ENCODE measurements at places on chromosomes 5 and 9.

DNA sequence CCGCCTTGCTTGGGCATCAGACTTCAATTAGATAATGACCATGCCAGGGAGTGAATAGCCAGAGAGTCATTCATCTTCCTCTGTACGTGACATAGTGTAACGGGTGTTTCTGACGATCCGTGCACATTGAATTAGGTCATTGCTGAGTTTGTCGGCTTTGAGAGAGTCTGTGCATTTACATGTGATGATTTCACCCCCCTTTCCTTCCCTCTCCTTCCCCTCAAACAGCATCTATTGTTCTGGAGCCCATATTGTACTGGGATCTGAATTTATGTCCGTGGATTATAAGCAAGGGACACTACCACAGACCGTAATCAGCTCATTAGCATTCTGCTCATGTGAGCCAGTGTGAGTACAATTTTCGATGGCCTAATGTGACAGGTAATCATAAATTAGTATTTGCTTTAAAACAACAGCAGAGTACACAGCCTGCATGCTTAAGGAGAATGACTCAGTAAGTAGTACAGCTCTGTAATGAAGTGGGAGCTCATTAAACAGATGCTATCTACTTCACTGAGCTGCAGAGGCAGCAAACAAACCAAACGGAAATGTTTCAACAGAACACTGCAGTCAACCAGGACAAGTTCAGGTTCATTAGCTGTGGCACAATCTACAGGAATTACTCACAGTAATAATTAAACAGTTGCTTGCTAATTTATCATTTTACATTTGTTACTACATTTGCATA is 302.1 kb downstream of the CSNK1G3 start:
- peak; percentile 17 for DNase-seq

DNA sequence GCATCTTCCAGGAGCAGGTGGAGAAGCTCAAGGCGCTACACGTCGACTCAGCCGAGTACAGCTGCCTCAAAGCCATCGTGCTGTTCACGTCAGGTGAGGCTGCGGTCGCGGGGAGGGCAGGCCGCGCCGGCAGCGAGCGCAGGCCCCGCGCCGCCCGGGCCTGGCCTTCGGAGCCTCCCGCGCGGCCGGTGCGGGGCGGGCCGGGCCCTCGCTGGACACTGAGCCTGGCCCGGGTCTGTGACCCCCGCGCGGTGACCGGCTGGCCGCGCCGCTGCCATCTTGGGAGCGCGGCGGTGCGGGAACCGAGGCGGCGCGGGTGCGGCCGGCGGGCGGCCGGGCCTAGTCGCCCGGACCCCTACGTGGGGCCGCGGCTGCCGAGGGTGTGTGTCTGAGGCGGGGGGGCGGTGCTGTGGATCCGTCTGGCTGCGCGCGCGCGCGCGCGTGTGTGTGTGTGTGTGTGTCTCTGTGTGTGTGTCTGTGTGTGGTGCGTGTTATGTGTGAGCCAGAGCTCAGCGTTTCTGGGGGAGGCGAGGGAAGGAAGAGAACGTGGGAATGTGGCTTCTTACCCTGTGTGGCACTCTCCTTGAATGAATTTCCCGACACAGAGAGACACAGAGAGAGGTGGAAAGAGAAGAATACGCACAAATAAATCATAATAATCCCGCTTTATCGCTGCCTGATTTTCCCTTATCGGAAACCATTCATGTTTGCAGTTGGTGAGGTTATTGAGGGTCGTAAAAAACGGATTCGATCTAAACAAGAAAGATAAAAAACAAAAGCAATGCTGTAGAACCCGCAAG is 5.5 kb downstream of the NR2F1 start:
- DNase-seq, result no peak

DNA sequence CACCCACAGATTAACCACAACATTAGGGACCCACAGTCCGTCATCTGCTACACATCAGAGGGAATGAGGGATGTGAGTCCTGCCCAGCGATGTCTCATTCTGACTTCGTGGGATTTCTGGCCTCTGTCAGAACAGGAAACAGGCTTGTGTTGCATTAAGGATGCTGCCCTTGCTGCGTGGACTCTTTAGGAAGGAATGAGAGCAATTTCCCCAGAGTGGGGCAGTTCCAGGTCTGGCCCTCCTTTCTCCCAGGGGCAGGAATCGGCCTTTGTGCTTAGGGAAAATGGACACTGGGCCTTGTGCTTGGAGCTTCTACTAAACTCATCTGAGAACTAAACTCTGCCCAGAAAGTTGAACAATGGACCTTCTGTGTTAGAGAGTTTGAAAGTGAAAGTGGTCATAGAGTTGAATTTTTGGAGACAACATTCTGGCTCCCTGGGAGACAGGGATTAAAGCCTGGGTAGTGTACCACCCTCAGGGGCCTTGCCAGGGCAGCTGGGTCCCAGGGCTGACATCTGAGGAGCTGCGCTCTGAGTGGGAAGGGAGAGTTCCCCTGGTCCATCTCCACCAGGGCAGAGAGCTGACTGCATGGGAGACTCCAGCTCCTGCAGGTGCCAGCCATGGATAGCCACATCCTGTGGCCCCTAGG is 37.8 kb upstream of the S1PR3 start:
- peak; percentile 29 for DNase-seq

- no peak for DNase-seq
Measured at GRCh38 chr5:80619086-80619485, 35.4 kb upstream of the MSH3 start.

DNA sequence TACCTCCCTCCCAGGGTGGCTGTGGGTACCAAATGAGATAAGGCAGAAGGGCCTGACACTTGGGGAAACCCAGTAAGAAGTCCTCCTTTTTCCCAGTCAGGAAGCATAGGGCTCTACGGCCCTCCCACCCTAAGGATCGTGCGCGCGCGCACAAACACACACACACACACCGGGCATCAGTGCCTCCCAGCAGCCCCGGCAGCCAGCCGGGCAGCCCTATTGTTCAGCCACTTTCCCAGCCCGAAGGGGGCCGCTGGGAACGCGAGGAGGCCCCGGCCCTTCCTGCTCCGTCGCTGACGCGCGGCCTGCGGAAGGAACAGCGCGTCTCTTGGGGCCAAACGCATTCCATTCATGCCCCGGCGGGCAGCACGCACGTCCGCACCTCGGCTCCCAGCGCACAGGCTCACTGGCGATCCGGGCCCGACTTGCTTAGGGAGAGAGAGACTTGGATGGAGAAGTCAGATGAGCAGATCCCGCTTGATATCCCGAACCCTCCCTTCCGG is 22.6 kb downstream of the DUSP1 start:
- no peak for DNase-seq

DNA sequence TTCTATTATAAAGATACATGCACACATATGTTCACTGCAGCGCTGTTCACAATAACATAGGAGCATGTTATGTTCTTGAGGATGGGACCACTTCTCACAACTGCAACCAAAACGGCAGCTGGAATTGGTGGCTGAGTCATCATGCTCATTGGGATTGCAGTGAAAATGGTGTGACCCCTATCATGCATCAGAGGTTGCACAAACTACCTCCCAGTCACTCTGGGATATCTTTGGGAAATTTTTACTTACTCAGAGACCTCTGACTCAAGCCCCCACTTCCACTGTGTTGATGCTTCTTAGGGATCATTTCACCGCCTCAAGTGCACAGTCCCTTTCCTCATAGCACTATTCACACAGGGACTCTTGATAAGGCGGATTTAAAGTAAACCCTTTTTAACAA is 474.1 kb downstream of the BNC2 start:
- DNase-seq, result no peak
